Spinal cord (tissue), 10 donors: ENCODE measurements at places on chromosomes 11 and 22. TPM values are rescaled to one million over a fixed set of nuclear protein-coding genes. Genes with fewer than 3 reads are reported as not detected.
A peak's percentile ranks its signal among the peaks of the same experiment; 100 is the strongest.

- no peaks in the 10 kb centered on the region for H3K4me1 ChIP-seq
- H3K36me3 ChIP-seq: peaks cover 84% of the 10 kb centered on the region
- no peak for DNase-seq
Measured at GRCh38 chr11:70409437-70409836, 11.1 kb downstream of the CTTN start.

GRCh38 chr22:44468973-44469372 lies 29.1 kb downstream of the RTL6 start:
- no peak overlapping the region for H3K27ac ChIP-seq
- no peak overlapping the region for H3K4me3 ChIP-seq
- no peaks in the 10 kb centered on the region for H3K4me1 ChIP-seq
- no peaks in the 10 kb centered on the region for H3K36me3 ChIP-seq
- H3K27me3 ChIP-seq: no peaks in the 10 kb centered on the region
- no peak for DNase-seq

The DDI1 gene
- not detected for total RNA-seq

The PIH1D2 gene
- 5.4 TPM for total RNA-seq

GRCh38 chr11:75836417-75836816 lies 21.4 kb downstream of the UVRAG start:
- H3K4me1 ChIP-seq: no peaks in the 10 kb centered on the region
- no peaks in the 10 kb centered on the region for H3K27me3 ChIP-seq
- H3K36me3 ChIP-seq: no peaks in the 10 kb centered on the region
- no peak overlapping the region for H3K4me3 ChIP-seq

- peaks cover 20% of the 10 kb centered on the region for H3K4me1 ChIP-seq
- H3K27ac ChIP-seq: no peak overlapping the region
- no peak for DNase-seq
- peaks cover 3% of the 10 kb centered on the region for H3K36me3 ChIP-seq
- H3K4me3 ChIP-seq: no peak overlapping the region
Measured at GRCh38 chr22:31210556-31211421, 1.3 kb upstream of the LIMK2 start.

GRCh38 chr22:23780146-23780748 lies 6.5 kb upstream of the SMARCB1 start:
- H3K27ac ChIP-seq: no peak overlapping the region
- H3K36me3 ChIP-seq: peaks cover 33% of the 10 kb centered on the region
- no peak overlapping the region for H3K4me3 ChIP-seq
- H3K27me3 ChIP-seq: no peaks in the 10 kb centered on the region
- H3K4me1 ChIP-seq: peaks cover 23% of the 10 kb centered on the region

GRCh38 chr11:122108192-122108799 lies 7.7 kb downstream of the BLID start:
- H3K27ac ChIP-seq: no peak overlapping the region
- no peaks in the 10 kb centered on the region for H3K27me3 ChIP-seq
- no peaks in the 10 kb centered on the region for H3K36me3 ChIP-seq
- peaks cover 8% of the 10 kb centered on the region for H3K4me1 ChIP-seq
- DNase-seq: peak; percentile 68

DNA sequence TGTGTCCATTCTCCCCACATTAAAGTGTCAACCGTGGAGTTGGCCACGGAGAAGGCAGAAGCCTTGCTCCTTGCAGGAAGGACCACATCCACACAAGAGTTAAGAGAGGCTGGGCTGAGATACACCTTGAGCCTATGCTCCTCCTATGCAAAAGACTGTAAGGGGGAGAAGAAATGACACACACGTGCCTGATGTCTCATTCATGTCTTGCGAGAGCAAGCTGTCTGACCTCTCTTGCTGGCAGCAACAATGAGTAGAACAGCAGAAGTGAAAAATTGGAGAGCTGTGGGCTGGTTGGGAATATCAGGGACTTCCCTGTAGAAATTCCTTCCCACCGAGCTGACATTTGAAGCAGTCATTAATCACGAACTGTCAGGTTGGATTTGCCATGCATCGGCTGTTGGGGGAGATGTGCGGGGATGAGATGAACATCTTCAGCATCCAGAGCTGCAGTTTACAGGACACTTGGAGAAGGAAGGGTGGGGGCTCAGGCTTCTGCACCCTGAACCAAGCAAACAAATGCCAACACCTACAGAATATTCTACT lies 139.3 kb downstream of the MYO18B start:
- H3K4me3 ChIP-seq: no peak overlapping the region
- H3K4me1 ChIP-seq: peaks cover 3% of the 10 kb centered on the region
- DNase-seq: no peak
- no peak overlapping the region for H3K27ac ChIP-seq
- no peaks in the 10 kb centered on the region for H3K27me3 ChIP-seq

- no peak overlapping the region for H3K4me3 ChIP-seq
- peaks cover 2% of the 10 kb centered on the region for H3K27me3 ChIP-seq
- no peak for DNase-seq
- no peak overlapping the region for H3K27ac ChIP-seq
Measured at GRCh38 chr22:39938509-39939111, 21.6 kb upstream of the TMA7B start.

DNA sequence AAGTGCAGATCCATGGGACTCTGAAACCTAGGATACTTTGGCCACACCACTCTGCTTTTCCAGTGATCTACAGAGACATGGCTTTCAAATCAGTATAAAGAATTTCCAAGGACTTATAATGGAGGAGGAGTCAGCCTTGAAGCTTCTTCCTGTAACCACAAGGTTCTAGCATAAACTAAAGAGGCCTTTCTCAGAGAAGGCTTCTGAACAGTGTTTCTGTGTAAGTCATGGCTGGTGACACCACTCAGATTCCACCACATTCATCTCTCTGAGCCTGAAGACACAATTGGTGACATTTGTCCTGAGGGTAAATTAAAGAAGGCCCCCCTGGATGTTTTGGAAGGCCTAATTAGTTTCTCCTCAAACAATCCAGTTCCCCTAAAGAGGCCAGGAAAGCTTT lies 29.0 kb upstream of the ADORA2A start:
- no peak for DNase-seq
- H3K36me3 ChIP-seq: peaks cover 21% of the 10 kb centered on the region
- H3K27me3 ChIP-seq: no peaks in the 10 kb centered on the region
- H3K27ac ChIP-seq: no peak overlapping the region
- no peak overlapping the region for H3K4me3 ChIP-seq
- H3K4me1 ChIP-seq: peaks cover 4% of the 10 kb centered on the region

GRCh38 chr11:17790453-17790852 lies 55.9 kb downstream of the KCNC1 start:
- peaks cover 14% of the 10 kb centered on the region for H3K36me3 ChIP-seq
- H3K4me1 ChIP-seq: no peaks in the 10 kb centered on the region
- no peaks in the 10 kb centered on the region for H3K27me3 ChIP-seq
- DNase-seq: no peak
- no peak overlapping the region for H3K27ac ChIP-seq

DNA sequence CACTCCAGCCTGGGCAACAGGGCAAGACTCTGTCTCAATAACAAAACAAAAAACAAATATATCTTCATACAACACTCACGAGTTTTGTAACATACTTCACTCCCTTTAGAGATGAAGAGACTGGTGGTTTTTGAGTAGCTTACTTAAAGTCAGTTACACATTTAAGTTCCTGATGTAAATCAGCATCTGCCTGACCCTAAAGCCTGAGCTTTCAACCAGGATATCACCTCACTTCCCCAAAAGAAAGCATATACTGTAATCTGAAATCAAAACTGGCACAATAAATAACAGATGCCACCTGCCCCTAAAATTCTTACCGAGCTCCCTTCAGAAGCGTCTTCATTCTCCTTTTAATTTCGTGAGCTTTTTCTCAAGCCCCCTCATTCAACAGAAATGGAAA lies 31.5 kb downstream of the LARGE1 start:
- H3K4me1 ChIP-seq: peaks cover 14% of the 10 kb centered on the region
- no peaks in the 10 kb centered on the region for H3K27me3 ChIP-seq
- DNase-seq: no peak

DNA sequence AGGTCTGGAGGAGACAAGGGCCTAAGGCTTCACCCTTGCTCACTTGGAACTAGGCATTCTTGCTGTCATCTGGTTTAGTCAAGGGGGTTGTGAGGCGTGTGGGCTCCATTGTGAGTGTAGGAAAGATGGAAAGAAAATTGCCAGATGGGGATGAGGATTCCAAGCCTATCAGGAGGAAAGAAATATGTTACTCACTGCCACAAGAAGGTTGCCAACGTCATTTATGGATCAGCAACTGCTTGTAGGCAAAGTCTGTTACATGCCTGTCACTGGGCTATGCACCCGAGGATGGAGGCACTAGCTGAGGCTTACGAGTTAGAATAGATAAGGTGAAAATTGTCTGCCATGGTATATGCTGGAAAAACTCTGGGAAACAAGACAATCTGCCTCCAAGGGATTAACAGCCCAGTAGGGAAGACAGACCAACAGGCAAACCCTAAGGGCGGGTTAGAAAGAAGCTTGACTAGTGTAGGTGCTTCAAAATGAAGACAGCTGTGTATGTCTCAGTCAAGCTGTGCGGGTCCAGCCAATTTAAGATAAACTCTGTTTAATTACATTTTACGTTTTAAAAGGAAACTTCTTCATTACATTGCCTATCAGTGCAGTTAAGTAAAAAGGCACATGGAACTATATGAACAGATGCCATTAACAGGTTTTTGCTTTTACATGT lies 47.4 kb downstream of the SNX19 start:
- peaks cover under 1% of the 10 kb centered on the region for H3K36me3 ChIP-seq
- H3K27me3 ChIP-seq: no peaks in the 10 kb centered on the region
- H3K27ac ChIP-seq: no peak overlapping the region
- no peaks in the 10 kb centered on the region for H3K4me1 ChIP-seq
- no peak for DNase-seq
- no peak overlapping the region for H3K4me3 ChIP-seq

The DRD2 gene
- 1.7 TPM for total RNA-seq

The CYB5R2 gene
- 71.8 TPM for total RNA-seq

DNA sequence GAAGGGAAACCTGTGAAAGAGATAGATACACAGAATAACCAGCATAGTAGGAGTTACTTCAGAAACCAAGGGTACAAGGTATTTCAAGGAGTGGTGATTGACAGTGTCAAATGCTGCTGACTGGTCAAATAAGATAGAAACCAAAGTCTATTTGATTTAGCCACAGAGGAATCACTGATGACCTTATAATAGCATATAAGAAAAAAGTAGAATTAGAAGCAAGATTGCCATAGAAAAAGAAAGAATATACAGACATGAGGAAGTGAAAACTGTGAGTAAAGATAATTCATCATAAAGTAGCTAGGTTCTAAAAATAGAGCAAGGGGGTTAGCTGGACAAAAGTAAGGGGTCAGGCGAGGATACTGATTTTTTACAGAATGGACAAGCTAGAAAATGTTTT lies 14.2 kb downstream of the ZBTB44 start:
- no peak for DNase-seq
- peaks cover 6% of the 10 kb centered on the region for H3K36me3 ChIP-seq
- H3K4me1 ChIP-seq: no peaks in the 10 kb centered on the region
- H3K27ac ChIP-seq: no peak overlapping the region
- no peaks in the 10 kb centered on the region for H3K27me3 ChIP-seq

DNA sequence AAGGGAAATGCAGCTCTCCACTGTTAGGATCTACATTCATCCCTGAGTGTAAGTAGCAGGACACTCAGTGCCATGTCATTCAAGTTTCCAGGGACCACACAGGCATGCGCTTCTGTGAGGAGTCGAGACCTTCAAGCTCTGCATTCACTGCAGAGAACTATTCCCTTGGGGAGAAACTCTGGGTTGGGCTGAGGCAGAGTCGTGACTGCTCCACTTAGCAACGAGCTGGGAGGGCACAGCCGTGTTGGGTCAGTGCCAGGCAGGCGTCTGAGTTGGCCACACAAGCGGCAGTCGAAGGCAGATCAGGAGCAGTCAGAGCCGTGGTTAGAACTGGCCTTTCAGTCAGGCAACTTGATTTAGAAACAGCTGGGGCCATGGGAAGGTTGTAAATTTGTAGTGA lies 14.7 kb downstream of the MPEG1 start:
- peaks cover 19% of the 10 kb centered on the region for H3K4me1 ChIP-seq
- H3K27me3 ChIP-seq: no peaks in the 10 kb centered on the region
- peak overlapping the region; percentile 43 for H3K27ac ChIP-seq
- H3K36me3 ChIP-seq: peaks cover 45% of the 10 kb centered on the region
- peak; percentile 70 for DNase-seq

GRCh38 chr11:42837994-42838393 lies 473.8 kb upstream of the API5 start:
- H3K27ac ChIP-seq: no peak overlapping the region
- H3K27me3 ChIP-seq: no peaks in the 10 kb centered on the region
- DNase-seq: peak; percentile 33
- H3K4me1 ChIP-seq: no peaks in the 10 kb centered on the region

GRCh38 chr11:1548221-1549070 lies 23.6 kb downstream of the DUSP8 start:
- H3K4me1 ChIP-seq: peaks cover 36% of the 10 kb centered on the region
- no peak for DNase-seq
- no peaks in the 10 kb centered on the region for H3K36me3 ChIP-seq
- no peak overlapping the region for H3K4me3 ChIP-seq
- peaks cover 43% of the 10 kb centered on the region for H3K27me3 ChIP-seq
- H3K27ac ChIP-seq: no peak overlapping the region

The CCDC15 gene
- total RNA-seq: 4.6 TPM

DNA sequence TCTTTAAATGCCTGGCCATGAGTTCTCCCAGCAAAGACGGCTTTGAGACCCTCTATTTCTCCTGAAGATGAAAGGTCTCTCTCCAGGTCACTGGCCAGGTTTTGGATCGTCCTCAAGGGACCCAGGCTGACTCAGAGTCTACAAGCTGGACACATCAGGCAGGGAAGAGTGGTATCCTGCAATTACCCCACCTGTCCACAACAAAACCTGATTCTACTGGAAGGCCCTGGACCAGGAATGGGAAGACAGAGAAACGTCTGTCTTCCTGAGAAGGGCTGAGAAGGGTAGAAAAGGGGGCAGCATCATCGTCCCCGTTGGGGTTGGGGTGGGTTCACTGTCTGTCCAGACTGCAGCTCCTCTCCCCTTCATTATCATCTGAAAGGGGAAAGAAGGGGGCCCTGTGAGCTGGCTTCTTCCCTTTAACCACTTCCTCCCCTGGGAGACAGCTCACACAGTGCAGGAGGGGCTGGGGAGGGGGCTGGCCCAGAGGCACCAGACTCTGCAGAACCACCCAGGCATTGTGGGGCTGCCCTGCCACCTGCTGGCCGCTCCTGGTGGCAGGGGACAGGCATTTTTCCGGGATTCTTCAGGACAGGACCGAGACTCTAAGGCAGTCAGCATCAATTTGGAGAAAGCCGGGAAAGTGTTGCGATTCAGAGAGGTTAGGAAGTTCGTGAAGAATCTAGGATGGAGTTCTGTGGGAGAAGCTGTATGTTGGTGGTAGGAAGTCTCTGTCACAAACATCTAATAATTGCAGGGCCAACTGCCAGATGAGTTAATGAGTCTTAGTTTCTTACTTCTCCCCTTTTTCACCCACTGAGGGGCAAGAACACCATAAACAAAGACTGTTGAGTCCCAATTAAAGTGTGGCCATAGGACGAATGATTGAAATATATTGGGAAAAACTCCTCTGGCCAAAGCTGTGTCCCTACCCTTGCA lies 57.6 kb downstream of the SYN3 start:
- H3K4me3 ChIP-seq: no peak overlapping the region
- peaks cover 6% of the 10 kb centered on the region for H3K36me3 ChIP-seq
- no peak overlapping the region for H3K27ac ChIP-seq
- H3K27me3 ChIP-seq: no peaks in the 10 kb centered on the region

DNA sequence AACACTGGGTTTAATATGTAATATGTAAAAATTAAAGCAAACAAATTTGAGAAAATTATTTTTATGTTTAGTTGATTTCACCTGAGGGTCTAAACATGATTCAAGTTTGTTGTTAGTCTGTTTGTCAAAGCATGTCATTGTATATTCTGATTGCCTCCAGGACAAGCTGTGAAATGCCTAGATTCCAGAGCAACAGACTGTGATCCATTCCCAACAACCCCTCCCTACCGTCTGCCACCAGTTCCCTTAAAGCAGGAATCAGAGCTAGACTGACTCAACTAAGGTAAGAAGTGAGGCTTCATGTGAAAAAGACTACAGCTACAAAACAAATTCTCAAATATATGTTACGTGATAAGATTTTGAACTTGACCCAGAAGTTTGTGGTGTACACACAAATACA lies 304.2 kb downstream of the RAB38 start:
- no peaks in the 10 kb centered on the region for H3K27me3 ChIP-seq
- H3K36me3 ChIP-seq: no peaks in the 10 kb centered on the region
- DNase-seq: no peak
- no peak overlapping the region for H3K27ac ChIP-seq
- no peaks in the 10 kb centered on the region for H3K4me1 ChIP-seq
